Small intestine (tissue), 16 donors: ENCODE measurements at places on chromosomes 13 and 19. TPM values are rescaled to one million over a fixed set of nuclear protein-coding genes. Genes with fewer than 3 reads are reported as not detected.

- DNase-seq, result no peak
- H3K36me3 ChIP-seq, result peaks cover 39% of the 10 kb centered on the region
- H3K4me3 ChIP-seq, result peak overlapping the region; percentile 24
- peaks cover 6% of the 10 kb centered on the region for H3K4me1 ChIP-seq
- H3K27ac ChIP-seq, result peak overlapping the region; percentile 67
Measured at GRCh38 chr19:1508507-1508856, 4.3 kb downstream of the ADAMTSL5 start.

DNA sequence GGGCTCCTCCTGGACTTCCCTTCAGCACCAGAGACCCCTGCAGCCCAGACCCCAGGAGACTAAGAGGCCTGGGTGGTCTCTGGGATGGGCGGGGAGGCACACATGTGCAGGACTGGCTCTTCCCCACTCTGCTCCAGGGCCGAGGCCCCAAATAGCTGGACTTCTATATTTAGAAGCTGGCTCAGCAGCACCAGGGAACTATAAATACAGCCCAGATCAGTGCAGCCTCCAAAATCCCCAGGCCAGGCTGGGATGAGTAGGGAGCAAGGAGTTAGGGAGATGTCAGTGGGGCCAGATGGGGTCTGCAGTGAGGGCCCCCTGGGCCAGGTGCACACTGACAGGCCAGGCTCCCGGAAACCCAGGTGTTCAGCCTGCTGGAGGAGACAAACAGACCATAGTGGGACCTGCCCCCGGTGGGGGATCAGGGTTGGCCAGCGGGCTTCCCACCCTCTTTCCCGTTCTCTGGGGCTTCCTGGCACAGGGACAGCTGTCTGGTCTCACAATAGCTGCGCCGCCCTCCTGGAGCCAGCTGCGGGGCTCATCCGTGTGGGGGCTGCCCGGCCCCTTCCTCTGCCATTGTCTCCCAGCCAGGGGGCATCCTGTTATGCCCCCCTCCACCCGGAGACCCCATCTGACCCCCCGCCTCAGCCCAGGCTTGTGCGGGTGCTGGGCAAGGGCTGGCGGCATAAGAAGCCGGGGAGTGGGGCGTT, 5.5 kb upstream of the ADGRE5 start:
- H3K4me1 ChIP-seq, result no peaks in the 10 kb centered on the region
- H3K36me3 ChIP-seq, result no peaks in the 10 kb centered on the region

FLT3LG gene
- polyA plus RNA-seq, result 8.6 TPM

DNA sequence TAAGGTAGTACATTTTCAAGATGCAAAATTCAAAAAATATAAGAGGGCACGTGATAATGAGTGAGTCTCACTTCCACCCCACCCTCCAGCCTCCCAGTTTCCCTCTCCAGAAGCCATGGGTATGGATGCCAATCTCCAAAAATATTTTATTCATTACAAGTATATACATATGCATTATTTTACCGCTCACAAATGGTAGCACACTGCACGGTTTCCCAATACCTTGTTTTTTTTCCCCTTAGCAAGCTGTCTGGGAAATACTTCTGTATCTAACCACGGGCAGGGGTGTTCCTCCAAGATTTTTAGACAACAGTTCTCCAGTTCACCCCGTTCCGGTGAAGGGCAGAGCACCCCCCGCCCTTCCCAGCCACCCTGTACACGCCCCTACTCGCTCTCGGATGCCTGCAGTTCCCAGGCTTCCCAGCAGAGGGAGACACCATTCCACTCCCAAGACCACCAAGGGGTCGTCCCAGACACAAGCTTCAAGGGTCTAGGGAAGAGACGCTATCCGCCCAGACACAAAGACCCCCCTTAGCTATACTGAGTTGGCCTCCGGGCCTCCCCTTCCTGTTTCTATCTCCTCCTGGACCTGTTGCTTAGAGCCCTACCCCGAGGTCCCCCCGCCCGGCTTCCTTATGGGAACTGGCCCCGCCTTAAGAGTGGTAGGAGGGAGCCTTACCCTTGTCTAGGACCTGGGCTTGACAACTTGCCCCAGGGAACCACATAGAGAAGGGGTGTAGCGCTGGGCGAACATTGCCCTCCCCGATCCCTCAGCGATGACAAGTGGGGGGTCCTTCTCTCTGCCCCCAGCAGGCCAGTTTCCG, 1.1 kb upstream of the FXYD3 start:
- H3K27ac ChIP-seq, result peak overlapping the region; percentile 90
- no peaks in the 10 kb centered on the region for H3K4me1 ChIP-seq
- H3K4me3 ChIP-seq, result peak overlapping the region; percentile 16

CYP4F3 gene
- 15.2 TPM for polyA plus RNA-seq

GRCh38 chr13:31556376-31556775, 182.9 kb upstream of the RXFP2 start:
- no peaks in the 10 kb centered on the region for H3K36me3 ChIP-seq
- H3K27me3 ChIP-seq, result no peaks in the 10 kb centered on the region
- no peak overlapping the region for H3K4me3 ChIP-seq
- H3K27ac ChIP-seq, result no peak overlapping the region
- DNase-seq, result no peak

DNA sequence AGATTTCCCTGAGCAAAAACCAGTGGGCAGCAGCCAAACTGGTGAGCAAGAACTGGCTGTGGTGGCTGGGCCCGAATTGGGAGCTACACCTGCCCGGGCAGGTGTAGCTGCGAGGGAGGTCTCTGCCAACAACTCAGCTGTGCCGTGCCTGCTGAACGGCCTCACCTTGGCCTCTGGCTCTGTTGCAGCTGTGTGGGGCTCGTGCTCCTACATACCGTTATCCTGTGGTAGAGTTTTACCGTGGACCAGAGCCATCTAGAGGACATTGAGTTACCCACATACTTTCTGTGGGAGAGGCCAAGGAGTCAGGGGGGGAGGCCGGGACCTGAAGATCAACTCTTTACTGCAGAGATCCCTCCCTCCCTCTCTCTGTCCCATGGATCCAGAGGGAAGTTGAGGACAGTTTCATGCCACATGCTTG, 113.2 kb downstream of the TM9SF2 start:
- H3K4me1 ChIP-seq, result peaks cover 3% of the 10 kb centered on the region
- no peaks in the 10 kb centered on the region for H3K36me3 ChIP-seq
- no peak overlapping the region for H3K4me3 ChIP-seq
- peak; percentile 41 for DNase-seq
- no peak overlapping the region for H3K27ac ChIP-seq

NLRP11 gene
- polyA plus RNA-seq, result not detected

DNA sequence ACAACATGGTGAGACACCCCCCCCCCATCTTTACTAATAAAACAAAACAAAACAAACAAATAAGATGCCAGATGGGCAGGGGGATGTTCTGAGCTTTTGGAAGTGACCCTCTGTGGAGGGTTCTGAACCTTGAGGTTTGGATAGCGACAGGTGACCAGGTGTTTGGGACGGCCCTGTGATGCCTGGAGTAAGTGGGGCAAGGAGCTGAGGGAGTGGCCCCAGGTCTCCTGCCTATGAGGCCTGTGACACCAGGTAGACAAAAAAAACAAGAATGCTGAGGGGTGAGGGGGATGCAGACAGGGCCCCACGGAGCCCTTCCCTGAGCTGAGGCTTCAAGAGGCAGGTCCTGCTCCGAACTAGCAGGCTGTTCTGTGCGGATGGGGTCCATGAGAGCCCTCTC, 9.2 kb downstream of the ADGRE2 start:
- no peak overlapping the region for H3K4me3 ChIP-seq
- H3K27ac ChIP-seq, result no peak overlapping the region
- H3K4me1 ChIP-seq, result no peaks in the 10 kb centered on the region
- DNase-seq, result no peak
- no peaks in the 10 kb centered on the region for H3K36me3 ChIP-seq
- no peaks in the 10 kb centered on the region for H3K27me3 ChIP-seq

ZIC2 gene
- not detected for polyA plus RNA-seq

SIGLEC11 gene
- 1.1 TPM for polyA plus RNA-seq

EPSTI1 gene
- polyA plus RNA-seq, result 18.2 TPM

NAXD gene
- polyA plus RNA-seq, result 37.0 TPM

GRCh38 chr19:27795369-27795768, 1417.6 kb downstream of the UQCRFS1 start:
- H3K27me3 ChIP-seq, result no peaks in the 10 kb centered on the region
- no peak overlapping the region for H3K27ac ChIP-seq
- H3K4me3 ChIP-seq, result no peak overlapping the region
- peaks cover 9% of the 10 kb centered on the region for H3K4me1 ChIP-seq
- H3K36me3 ChIP-seq, result no peaks in the 10 kb centered on the region

TMEM143 gene
- polyA plus RNA-seq, result 5.9 TPM
